ENCODE measurements at places on chromosomes 7 and 10.

DNA sequence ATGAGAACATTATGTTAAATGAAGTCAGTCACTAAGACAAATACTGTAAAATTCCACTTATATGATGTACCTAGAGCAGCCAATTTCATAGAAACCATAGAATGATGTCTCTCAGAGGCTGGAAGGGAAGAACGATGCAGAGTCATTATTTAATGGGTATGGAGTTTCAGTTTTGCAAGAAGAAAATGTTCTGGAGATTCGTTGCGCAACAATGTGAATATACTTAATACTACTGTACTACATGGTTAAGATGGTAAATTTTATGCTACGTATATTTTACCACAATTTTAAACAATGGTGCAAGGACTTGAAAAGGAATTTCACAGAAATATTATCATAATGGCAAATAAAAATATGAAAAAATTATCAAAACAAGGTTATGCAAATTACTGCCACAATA, 972.6 kb downstream of the KCNMA1 start:
- no peak for DNase-seq

DNA sequence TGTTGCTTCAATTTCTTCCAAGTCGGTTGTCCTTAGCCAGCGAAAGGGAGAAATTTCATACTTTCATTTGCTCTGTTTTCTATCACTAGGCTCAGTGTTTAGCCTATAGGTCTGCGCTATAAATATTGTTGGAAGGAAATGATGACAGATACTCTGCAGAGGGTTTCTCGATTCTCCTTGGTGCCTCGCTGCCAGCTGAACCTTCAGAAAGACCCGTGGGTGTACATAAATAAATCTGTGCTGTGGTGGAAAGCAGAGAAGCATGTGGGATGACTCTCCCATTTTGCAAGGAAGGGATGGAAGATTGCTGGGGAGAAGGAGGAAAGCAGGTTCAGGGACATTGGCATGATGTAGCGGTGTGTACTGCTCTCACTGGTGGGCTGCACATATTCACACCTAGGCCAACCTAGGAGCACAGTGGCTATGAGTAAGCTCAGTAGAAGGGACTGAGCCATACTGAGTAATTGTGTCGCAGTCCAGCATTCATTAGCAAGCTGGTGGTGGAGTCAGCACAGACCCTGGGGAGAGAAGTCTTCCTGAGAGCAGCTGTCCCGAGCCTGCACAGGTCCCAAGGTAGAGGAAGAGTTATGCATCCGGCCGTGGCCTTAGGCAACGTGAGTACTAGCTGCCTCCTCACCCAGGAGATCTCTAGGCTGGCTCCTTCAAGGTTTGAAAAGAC, 50.5 kb downstream of the PNLIPRP3 start:
- DNase-seq, result no peak

DNA sequence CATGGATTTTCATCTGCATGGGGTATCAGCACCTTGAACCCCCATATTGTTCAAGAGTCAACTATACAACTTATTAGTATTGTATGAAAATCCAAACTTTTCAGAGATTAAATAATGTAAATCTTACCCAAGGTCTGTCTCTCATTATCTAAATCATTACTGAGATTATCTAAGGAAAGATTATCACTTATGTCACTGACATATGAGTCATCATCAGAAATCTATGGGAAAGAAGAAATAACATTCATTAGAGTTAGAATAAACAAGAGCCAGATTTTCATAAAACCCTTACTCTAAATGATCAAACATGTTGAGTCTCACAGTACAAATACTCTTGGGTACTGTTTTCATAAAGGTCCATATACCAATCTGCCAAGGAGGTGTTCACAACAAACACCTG, 83.3 kb upstream of the GSDME start:
- no peak for DNase-seq

DNA sequence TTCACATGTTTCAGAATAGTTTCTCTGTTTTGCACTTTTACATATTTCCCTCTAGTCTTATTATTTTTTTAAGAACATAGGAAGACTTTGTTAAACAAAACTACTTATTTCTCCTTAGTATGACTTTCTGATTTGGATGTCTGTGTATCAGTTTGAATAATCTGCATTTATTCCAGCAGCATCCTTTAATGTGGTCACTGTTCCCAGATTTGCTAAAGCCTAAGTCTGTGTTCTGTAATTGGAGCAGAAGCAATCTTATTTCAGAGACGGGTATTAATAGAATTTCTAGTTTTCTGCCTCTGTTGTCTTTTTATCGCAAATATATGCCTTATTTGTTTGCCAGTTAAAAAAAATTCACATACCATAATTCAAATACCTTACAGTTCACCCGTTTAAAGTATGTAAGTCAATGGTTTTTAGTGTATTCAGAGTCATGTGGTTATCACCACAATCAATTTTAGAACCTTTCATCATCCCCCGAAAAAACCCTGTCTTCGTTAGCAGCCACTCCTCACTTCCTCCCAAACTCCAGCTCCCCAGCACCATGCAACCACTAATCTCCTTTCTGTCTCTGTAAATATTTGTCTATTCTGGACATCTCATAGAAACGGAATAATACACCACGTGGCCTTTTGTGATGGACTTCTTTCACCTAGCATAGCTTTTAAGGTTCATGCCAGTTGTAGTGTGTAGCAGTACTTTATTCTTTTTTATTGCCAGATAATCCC, 58.7 kb downstream of the INPP5F start:
- DNase-seq, result no peak

- DNase-seq, result no peak
These were observed 19.7 kb upstream of the NKX6-2 start for GRCh38 chr10:132805599-132805998.

DNA sequence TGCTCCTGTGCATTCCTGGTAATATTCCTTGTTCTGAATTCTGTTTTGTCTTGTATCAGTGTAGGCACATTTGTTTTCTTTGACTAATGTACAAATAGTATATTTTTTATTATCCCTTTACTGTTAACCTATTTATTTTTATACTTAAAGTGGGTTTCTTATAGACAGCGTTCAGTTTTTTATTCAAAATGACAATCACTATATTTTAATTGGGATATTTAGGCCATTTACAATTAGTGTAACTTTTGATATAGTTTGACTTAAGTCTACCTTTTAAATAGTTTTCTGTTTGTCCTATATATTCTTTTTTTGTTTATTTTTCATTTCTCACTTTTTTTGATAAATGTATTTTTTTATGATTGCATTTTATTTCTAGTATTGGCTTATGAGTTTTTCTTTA, 219.8 kb downstream of the DNAJB9 start:
- no peak for DNase-seq

DNA sequence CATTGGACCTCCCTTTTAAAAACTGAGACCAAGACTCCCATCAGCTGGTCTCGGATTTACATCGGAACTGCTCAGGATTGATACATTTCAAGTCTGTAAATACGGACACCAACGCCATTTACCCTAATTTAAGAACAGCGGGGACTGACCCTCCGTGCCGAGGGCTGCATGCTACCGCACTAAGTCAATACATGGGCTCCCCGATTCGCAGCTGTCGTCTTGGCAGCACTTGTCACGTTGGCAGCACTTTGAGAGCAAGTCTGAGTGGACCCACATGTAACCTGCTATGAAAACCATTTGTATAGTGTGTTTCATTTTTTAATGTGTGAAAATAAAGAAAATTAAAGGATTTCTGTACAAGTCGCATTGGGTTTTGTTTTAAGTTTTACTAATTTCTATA, 83.4 kb downstream of the EZH2 start:
- no peak for DNase-seq

DNA sequence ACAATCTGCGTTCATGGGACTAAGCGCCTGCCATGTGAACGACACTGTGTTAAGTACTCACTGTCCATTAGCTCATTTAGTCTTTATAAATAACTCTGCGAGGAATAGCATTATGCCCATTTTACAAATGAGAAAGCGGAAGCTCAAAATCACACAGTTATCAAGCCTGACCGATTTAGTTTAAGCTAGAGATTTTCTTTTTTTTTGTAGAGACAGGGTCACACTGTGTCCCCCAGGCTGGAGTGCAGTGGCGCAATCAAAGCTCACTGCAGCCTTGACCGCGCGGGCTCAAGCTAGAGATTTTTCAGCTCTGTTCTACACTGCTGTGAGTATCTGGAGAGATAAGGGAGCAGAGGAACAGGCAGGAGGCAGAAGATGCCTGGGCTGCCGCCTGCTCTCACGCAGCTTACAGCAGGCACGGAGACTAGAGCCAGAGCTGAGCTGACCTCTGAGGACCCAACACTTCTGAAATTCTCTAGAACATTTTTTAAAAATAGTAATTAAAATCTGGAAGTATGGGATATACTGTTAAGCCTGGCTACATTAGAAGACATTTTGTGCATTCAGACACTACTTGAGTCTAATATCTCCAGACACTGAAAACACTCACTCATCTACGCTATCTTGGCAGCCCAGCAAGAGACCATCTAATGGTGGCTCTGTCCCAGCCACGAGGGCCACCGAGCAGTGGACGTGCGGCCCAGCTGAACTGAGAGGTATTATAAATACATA, 38.7 kb downstream of the GNA12 start:
- DNase-seq, result no peak

DNA sequence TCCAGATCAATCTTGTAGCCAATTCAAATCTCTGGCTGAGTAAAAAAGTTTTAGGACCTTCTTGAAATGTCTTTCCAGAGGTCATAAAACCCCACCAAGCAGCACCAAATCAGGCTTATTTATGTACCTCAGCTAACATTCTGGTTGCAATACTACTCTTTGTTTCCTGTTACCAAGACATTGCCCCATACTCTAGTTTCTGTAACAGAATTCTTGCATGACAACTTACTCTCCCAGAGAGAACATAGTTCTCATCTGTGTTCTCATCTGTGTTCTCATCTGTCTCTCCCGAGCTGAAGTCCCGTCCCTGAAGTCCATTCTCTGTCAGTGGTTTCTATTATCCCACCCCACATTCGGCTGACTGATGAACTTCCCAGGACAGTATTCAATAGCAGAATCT, 1285.1 kb downstream of the XPNPEP1 start:
- DNase-seq, result no peak

DNA sequence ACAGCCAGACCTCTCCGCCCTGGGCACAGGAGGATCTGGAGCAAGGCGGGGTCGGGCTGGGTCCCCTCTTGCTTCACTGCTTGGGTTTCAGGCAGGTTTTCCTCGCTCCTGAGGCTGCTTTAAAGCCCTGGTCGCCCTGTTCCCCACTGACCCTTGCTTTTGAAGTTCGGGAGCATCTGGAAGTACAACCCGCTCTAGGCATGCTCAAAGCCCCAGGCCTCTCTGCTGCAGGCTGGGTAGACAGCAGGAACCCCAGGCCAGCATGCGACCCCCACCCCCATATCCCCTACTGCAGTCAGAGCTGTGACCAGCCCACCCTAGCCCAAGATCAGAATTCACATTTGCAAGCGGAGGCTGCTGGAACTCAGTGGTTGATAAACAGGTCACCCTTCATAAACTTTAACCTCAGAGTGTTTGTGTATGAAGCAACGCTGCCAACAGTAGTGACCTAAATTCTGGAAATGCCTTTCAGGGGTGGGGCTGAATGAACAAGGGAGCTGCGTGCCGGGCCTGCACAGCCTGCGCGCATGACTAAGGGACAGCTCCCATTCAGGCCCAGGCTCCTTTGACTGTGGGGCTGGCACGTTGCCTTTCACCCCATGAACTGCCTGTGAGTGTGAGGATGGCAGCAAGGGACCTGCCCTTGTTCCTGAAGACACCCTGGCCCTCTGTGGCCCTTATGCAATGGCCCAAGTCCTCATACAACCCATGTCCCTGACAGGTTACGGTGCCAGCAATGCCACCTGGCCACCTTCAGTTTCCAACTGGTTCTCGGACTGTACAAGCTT, 52.5 kb downstream of the PROSER2 start:
- DNase-seq, result no peak

- DNase-seq, result no peak
These were observed 19.7 kb upstream of the ZNF862 start for GRCh38 chr7:149818536-149818840.
